ENCODE measurements at places on chromosomes 5 and 9.

- DNase-seq: no peak
Observed at GRCh38 chr5:143316844-143317631, 86.4 kb downstream of the NR3C1 start.

- peak; percentile 80 for DNase-seq
Observed at GRCh38 chr5:95858661-95859595, 36.4 kb upstream of the GLRX start.

DNA sequence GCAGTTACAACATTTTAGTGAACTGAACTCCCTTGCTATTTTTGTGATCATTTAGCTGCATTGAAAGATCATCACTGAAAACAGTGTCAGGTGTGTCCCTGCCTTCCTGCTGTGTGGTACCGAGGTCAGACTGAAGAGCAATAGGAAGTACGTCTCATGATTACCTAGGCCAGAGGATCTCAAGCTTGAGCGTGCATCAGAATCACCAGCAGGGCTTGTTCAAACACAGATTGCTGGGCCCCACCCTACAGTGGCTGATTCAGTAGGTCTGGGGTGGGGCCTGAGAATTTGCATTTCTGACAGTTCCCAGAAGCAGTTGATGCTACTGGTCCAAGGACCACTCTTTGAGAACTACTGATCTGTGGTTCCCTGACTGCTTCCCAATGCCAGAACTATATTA is 159.6 kb downstream of the ACTL7B start:
- no peak for DNase-seq

GRCh38 chr5:96530901-96531300 is 97.9 kb upstream of the PCSK1 start:
- no peak for DNase-seq

DNA sequence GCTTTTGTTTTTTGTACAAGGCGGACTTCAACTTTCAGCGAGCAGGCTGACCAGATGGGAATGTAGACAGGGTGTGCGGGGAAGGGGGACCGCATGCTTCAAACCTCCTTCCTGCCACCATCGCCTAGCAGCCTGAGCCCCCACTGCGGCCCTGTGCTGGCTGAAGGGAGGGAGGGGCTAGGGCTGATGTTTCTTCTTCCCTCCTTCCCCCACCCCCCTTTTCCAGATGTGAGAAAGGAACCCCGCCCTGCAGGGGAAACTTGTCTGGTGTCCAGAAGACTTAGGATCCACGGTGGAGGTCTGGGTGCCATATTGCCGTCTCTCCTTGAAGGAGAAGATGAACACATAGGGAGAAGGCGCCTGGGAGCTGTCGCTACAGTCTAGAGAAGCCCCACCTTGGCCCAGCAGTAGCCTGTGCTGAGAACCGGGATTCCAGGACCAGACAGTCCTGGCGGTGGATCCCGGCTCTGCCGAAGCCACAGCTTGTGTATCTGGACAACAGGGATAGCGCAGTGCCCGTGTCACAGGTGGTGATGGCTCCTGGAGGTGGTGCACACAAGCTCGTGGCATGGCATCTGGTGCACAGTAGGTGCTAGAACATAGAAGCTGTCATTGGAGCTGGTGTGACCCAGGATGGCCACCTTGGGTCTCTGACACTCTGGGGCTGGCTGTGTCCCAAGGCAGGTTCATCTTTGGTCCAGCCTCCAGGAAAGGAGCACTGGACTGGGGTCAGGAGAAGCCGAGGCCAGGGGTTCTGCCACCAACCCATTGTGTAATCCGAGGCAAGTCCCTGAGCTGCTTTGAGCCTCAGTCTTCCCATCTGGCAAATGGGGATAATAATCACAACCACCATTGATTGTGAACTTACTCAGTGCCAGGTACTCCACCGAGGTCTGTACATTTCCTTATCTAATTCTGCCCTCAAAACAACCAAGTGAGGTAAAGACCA is 205.6 kb downstream of the C9orf50 start:
- DNase-seq: no peak

GRCh38 chr5:151597749-151598148 is 6.6 kb upstream of the FAT2 start:
- DNase-seq: no peak

DNA sequence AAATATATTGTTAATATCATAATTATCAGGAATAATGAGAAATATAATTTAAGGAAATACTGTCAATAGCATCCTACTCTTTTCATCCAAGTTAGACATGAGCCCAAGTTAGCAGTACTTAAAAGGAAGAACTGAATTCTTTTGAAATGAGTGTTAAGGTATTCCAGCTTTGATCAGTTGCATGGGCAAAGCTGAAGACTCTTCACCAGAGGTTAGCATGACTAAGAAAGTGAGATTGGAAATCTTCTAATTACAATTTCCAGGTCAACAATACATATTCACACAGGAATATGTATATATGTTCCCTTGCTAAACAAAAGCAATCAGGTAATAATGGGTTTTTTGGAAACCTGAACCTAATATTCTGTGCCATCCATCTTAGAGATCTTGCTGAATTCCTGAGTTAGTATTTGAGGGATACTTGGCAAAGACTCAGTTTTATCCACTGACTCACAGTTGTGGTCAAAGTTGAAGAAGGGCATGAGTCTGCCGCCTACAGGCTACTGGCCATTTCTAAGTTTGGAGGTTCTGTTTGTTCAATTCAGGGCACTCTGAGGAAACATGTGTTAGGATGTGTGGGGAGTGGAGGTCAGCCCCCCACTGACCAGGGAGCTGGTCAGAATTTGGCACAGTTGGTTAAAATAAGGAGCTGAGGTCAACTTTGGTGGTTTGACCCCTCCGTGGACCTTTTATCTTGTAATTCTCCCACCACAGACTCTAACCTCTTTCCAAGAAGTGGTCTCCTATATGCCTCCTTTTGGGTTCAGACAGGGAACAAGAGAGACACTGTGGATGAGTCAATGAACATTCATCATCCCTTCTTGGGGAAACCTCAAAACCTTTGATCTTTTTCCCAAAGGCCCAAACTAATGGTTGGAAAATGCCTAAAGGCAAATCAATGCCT is 118.3 kb downstream of the PIK3R1 start:
- no peak for DNase-seq

GRCh38 chr5:119341452-119342349 is 14.1 kb upstream of the TNFAIP8 start:
- no peak for DNase-seq
